ENCODE measurements at places on chromosomes 6 and 20.

GRCh38 chr6:163533443-163533842 lies 118.9 kb downstream of the QKI start:
- DNase-seq = no peak

DNA sequence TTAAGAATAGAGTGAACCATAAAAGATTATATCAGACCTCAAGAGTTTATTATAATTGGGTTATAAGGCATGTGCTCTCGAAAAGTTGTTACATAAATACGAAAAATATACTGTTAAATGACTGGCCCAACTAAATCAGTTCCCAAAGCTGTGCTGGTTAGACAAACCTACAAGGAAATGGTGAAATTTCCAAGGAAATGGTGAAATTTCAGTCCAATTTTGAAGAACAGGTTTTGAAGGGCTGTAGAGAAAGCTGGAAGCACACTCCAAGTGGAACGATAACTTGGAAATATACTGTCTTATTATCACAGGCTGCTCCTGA lies 400 bp upstream of the TRMT11 start:
- DNase-seq = no peak

GRCh38 chr6:30326526-30327231 lies at the start of gene TRIM39:
Gene TRIM39 (plus strand): TSS chr6:30326927. CDS start chr6:30329318, 2,391 bp downstream.
- peak; percentile 58 for DNase-seq

DNA sequence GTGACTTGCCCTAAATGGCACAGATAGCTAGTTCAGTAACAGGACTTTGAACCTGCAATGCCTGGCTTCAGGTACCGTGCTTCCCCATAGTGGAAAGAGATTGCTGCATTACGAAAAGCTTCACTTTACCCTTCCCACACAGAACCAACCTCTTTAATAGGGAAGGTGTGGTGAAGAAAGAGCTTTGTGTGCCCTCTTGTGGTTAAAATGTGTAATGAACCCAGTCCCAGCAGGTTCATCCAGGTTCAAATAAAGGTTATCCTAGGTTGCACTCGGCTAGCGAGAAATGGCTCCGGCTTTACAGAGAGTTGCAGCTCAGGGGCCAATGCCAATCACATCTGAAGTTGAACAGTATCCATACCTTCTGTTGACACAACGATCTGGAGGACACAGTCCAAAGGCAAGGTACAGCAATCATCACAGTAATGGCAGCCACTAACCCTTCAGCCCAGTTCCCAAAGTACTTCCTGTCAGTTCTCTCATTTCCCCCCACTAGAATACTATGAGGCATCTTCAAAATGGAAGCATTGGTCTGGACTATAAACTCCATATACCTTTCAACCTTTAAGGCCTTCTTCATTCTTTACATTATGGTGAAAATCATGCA lies 3.0 kb downstream of the DEFB115 start:
- no peak for DNase-seq

DNA sequence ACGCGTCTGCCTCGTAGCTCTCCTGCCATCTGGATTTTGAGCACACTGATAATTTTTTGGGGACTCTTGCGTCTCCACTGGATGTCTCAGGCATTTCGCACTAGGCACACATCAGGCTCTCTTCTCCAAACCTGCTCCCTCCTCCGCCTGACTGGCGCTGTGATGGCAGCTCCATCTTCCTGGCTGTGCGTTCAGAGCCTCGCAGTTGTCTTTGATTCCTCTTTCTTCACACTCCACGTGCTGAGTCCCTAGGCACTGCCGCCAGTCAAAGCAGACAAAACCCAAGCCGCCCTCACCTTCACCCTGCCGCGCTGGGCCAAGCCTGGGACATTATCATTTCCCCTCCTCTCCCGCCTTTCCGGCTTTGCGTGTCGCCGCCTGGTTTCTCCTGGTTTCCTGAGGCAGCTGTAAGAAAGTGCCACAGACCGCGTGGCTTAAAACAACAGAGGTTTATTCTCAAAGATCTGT lies 778 bp downstream of the PSMG4 start:
- no peak for DNase-seq

GRCh38 chr20:36745234-36745926 lies 510 bp downstream of the NDRG3 start:
- no peak for DNase-seq

DNA sequence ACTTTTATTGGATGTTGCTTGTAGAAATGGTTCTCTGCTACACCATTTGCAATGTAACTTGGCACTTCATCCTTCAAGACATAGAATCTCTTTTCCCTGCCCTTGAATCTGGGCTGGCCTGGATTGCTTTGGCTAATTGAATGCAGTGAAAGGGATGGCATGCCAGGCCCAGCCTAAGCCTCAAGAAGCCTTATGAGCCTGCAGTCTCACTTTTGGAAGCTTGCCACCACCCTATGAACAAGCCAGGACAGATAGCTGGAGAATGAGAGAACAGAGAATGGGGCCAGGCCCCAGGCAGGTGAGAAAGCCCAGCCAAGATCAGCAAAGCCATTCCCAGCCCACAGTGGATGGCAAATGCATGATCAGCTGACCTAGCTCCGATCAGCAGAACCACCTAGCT lies 350.7 kb upstream of the RNF24 start:
- no peak for DNase-seq

GRCh38 chr6:161279677-161280415 lies 6.0 kb upstream of the AGPAT4 start:
- DNase-seq = no peak

DNA sequence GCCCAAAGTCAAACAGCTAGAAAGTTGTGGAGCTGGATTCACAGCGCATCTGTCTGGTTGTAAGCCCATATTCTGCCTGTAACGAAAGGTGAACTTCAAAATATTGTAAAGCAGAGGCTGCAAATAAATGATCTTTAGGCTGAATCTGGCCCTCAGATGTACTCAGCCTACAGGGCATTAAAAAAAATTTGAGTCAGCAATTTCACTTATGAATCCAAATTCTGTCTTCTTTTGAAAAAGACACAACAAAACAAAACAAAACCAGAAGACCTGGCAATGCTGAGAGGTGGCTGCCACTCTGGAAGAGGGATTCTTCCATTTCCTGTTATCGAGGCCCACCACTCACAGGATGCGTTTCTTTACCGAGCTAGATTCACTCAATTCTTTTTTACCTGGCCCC lies 7.1 kb downstream of the LAMA4 start:
- DNase-seq = no peak

DNA sequence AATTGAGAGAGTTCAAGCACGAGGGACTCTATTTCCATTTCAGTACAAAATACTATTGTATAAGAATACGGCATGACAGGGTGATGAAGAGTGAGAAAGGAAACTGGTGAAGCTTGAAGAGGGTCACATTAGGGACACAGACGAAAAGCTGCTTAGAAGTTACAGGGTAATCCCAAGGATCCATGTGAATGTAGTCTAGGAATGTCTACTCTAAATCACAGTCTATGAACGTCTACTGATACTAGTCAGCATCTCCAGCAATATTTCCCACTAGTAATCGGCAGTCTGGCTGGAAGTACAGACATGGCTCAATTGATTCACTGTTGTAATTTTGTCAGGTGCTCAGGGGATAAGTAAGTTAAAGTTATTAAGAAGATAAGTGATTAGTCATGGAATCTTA lies 156.4 kb downstream of the ASCC3 start:
- DNase-seq = no peak

DNA sequence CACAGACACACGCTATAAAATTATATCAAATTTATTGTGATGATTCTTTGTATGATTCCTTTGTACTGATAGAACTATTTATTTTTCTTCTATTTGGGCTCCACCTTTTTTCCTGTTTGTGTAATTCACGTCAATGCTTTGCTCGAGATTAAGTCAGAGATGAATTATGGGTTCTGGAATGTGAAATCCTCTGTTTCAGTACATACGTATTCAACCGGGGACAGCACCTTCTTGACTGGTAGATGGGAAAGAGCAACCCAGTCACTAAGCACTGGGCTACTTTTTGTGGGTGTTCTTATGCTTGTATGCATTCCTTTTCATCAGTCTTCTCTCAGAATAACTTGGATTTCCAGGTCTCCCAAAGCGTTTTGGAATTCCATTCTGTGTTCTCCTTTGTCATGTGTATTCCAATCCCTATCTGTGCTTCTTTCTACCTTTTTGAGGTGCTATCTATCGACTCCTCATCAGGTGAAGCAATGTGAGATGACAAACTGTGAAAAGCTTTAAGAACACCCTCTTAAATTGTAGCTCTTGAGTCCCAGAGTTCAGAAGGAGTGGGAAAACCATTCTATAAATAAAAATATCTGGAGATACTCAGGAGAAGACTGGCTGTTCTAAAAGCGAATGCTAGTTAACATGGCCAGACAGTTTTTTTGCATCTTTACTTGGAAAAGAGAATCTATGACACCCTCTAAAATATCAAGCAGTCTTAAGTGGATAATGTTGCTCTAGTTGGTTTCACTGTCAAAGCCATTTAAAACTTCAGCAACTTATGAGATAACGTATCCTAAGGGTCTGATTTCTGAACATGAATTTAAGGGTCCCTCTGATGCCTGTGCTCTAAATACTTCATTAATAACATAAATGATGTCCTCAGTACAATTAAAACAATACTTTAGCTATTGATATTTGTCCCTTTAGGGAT lies 197.7 kb upstream of the PREP start:
- DNase-seq = no peak

DNA sequence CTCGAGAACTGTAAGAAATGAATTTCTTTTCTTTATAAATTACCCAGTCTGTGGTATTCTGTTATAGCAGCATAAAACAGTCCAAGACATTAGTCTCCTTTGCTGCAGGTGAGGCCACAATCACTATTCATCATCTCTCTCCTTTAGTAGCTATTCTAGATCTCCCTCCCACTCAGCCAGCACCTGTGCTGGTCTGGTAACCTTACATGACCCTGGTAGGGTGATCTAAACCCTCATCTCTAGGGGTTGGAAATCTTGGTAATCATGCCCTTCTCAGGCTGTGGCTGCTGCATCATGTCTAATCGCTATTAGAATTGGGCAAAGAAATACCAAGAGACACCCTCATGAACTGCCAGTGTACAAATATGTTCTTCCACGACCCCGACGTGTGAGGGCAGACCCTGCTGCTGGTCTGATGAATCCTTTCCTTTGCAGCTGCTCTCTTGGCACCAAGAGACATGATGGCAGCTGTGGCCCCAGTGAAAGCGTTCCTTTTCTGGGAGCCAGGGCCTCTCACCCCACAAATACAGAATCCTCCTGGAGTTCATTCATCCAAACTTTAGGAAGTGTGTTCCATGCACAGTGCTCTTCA lies 23.0 kb upstream of the IGF2R start:
- DNase-seq = no peak

DNA sequence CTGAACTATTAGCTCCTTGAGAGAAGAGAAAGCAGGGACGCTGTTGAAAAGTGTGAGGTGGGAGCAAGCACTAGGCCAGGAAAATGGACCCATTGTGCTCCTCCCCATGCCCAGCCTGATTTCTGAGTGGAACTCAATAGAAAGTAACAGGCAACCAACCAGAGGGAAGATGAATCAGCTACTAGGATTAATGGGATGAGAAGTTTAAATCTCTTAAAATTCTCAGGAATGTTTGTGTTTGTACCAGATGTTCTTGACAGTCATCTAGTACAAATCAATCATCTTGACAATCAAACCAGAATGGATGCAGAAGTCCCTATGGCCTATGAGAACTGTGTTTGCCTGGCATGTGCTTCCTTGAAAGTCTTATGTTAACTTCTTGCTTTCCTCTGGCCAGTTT lies 48.9 kb downstream of the HDDC2 start:
- DNase-seq = no peak

DNA sequence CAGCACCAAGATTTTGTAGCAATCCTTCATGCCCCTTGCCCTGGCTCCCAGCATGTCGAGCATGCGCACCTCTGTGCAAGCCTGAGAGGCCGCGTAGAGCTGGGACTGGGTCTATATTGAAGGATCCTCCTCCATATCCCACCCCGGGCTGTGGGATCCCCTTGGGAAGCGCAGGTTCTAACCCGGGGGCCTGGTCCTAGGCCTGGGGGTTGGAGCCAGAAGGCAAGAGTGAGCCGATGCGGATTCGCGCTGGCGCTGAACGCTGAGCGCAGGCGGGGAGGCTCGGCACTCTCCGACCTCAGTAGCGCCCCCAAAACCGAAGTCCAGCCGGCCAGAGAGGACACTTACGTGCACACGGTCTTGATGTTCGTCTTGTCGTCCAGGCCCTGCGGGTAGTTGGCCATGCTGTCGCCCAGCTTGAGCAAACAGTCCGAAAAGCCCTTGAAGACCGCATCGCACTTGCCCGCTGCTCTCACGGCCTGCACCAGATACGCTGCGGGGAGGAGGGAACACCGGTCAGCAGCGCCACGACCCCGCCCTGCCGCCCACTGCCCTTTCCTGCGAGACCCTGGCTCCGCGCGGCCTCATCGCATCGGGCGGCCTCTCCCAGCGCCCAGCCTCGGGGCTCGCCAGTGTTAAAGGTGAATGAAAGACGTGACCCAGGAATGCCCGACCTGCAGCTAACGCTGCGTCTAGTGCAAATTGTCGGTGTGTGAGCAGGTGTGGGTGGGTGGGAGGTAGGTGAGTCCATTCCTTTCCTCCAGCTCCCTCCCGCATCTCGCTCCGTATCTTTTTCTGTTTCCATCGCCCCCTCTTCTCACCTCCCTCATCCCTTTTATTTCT lies 4.5 kb downstream of the NRN1 start:
- no peak for DNase-seq

DNA sequence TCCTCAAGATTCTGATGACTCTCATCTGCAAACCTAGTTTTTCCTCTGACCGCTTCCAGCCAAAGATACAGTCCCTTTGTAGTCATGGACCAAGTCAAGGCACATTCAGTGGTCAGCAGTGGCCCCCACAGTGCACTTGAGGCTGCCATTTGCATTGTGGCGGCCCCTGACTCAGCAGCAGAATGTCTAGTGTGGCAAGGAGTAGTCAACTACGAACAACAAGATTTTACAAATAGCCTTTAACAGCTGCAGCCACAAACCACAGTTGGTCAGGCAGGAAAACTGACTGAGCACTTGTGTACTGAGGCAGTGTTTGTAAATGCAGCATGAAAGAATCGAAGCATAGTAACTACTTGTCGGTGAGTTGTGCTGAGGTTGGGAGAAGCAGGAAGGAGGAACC lies 49.6 kb downstream of the SLC2A12 start:
- peak; percentile 44 for DNase-seq

GRCh38 chr6:49826743-49827406 lies 39.5 kb downstream of the CRISP1 start:
- no peak for DNase-seq

DNA sequence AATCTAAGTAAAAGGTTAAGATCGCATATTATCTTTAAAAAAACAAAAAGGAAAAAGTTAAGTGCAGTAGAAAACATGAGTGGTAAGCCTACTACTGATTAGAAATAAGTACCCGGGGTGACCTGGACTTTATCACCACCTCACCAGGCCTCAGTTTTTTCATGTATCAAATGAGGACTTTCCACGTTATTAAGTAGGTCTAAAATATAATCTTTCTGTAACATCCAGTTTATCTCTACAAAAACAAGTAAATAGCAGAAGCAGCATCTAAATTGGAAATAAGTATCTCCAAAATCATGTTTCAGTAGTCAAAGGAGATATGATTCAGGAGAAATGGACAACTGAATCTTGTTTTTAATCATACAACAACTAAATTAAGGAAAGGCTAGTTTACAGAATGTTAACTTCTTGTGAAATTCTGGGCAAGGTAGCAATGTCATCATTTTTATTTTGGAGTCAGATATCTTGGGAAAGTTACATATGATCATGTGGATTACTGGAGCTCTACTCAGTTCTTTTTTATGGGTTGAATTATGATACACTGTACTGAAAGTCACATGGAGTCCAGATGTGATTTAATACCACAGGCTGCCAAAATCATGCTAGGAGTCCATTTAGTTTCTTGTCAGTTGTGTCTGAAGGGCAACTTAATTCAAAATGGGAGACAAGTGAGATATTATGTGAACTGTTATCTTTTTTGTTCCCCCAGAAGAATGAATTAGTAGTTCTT lies 114.7 kb upstream of the PRL start:
- no peak for DNase-seq

All from DMS79 (cell line).